ENCODE measurements at places on chromosomes 4 and X.
A peak's percentile ranks its signal among the peaks of the same experiment; 100 is the strongest.

GRCh38 chr4:95158626-95159025 is 390.1 kb downstream of the UNC5C start:
- DNase-seq, result no peak

DNA sequence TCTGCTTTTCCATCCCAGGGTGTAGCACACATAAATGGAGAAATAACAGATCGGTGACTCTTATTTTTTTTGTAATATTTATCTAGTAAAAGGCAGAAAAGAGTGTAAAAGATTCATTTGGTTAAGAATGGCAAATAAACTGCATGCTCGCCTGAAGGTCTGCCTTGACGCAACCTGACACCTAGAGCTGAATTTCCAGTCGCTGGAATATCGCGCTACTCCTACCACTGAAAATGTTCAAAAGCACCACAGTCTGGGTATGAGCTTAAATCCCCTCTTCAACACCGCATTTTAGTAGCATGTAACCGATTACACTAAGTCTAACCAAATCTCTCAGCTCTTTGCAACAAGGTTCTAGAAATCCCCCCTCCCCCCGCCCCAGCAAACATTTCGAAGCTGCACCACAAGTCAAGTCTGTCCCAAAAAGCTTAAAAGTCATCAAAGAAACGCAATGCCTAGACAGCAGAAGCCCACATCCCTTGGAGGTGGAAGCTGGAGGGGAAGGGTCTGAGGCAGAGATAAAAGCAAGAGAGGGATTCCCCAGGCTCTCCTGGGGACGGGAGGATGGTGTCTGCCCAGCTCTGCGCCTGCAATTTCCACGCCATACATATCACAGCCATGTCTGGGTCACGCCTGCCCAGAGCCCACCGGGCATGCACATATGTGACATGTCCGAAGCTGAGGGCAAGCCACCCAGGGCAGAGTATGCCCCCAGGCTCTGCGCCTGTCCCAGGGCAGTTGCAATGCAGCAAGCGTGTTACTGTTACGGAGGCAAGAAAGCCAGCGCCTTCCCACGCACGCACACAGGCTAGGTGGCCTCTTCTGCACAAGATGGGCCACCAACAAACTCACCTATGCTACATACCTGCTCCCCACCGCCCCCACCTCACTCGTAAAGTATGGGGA is 1.4 kb downstream of the FGF13 start:
- no peak for DNase-seq

- DNase-seq, result no peak
Observed at GRCh38 chr4:120829113-120829831, 93.3 kb downstream of the PRDM5 start.

DNA sequence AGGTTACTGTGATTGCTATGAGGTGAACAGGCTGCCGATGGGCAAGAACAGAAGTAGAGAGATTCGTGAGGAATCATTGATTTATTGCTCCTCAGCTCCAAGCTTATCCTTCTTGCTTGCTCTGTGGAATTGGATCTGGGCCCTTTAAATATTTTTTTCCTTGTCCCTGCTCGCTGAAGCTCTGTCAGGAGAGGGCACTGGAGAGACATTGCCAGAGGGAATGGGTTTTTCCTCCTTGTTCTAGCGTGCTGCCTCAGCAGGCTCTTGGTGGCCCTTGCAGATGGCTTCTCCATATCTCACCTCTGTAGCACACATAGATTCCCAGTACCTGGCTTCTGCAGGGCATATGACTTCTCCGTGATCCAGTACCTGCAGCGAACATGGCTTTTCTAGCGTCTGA is 67.4 kb downstream of the CNGA2 start:
- DNase-seq, result no peak

DNA sequence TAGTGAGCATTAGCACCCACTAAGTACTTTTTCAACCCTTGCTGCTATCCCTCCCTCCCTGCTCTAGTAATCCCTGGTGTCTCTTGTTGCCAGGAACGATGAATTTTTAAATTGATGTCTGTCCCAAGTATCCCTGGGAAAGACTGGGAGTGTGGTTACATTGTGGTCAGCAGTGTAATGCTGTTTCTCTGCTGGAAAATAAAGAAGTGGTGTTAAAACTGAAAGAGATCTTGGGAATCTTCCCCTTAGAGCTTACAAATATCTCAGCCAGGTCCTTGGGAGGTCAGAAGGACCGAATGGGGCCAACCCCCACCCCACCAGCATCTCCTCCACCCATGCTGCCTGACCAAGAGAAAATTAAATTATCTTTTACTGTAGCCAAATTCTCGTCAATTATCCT is 174.5 kb upstream of the MXRA5 start:
- no peak for DNase-seq

GRCh38 chr4:26741491-26741871 is 119.2 kb upstream of the STIM2 start:
- DNase-seq, result no peak

DNA sequence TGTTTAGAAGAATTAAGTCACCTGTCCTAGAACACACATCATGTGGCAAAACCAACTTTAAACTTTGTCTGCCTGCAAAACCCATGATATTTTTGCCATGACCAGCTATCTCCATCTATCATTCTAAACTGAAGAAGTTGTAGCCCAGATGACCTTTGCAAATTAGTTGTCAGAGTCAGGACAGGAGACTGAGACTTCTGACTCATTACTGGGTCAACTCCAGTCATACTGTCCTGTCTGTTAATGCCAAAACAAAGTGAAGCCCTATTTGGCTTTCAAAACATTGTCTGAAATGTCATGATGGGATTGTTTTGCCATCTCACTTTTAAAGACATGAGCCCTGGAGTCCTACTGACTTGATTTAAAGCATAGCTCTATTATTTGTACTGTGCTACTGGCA is 365.7 kb upstream of the CPEB2 start:
- DNase-seq, result no peak

DNA sequence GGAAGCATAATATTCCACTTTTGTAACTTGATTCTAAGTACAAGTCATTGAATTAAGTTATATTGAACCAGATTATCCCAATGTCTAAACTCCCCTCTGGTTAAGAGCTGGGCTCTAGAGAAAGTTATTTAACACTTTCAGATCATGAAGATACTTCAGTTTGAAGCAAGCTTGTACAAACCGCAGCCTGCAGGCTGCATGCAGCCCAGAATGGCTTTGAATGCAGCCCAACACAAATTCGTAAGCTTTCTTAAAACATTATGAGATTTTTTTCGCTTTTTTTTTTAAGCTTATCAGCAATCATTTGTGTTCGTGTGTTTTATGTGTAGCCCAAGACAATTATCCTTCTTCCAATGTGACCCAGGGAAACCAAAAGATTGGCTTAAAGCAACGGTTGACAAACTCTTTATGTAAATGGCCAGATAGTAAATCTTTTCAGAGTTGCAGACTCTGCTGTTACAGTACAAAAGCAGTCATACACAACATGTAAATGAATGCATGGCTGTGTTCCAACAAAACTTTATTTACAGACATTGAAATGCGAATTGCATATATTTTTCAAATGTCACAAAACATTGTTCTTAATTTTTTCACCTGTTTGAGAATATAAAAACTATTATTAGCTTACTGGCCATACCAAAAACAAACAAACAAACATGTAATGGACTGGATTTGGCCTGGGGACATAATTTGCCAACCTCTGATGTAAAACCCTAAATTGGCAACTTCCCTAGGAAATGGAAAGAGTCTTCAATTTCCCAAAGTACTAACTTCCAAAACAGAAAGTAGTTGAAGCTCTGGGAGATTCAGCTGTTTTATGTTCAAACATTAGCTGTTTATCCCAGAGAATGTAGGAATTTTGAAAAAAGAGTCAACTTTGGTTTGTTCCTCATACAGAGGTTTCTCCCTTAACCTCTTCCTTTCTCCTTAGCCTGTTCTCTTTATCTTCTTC is 201.1 kb upstream of the MBNL3 start:
- DNase-seq, result no peak

- DNase-seq, result no peak
Observed at GRCh38 chr4:44725166-44725565, 1.2 kb downstream of the GNPDA2 start.

DNA sequence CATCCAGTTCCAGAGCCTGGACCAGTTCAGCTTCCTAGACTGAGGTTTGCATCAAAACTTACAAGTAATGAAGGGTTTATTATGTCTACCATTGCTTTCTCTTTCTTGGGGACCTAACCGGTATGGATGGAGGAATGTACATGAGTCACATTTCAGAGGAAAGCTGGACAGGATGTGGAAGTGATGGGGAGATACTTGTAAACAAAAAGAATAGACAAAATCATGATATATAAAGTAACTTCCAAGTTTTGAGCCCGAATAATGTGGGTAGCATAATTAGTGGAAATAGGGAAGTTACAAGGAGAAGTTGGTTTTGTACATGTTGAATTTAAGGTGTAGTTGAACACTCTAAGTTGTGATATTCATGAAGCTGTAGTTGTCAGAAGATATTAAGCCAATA is 15.0 kb downstream of the FNIP2 start:
- no peak for DNase-seq

DNA sequence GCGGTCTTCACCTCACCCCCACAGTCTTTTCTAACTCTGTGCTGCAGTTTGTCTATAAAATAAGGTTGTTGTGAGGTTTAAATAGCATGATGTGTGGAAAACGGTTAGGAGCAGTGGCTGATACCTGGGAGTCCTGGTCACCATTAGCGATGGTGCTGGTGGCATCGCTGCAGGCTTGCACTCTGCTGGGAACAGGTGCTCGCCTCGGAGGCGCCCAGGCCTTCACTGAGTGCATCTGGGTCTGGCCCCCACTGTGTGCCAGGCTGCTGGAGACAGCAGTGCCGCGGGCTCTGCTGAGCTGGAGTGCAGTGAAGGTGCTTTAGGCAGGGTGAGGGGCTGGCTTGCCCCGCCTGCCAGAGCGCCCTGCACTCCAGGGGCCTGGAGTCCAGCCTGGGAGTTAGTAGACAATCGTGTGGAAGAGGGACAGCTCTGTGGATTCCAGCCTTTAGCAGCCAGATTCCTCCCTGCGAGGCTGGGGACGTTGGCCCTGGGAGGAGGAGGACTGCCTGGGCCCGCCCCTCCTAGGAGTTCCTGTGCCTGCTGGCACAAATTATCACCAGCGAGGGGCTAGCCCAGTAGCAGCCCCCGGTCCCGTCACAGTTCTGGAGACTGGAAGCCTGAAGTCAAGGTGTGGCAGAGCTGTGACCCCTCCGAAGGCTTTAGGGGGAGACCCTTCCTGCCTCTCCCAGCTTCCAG is 7.3 kb downstream of the RGS12 start:
- DNase-seq, result no peak

- DNase-seq, result peak; percentile 31
Observed at GRCh38 chrX:13669246-13669737, 16.4 kb downstream of the TCEANC start.

GRCh38 chr4:85268188-85268587 is 206.8 kb upstream of the ARHGAP24 start:
- DNase-seq, result no peak

DNA sequence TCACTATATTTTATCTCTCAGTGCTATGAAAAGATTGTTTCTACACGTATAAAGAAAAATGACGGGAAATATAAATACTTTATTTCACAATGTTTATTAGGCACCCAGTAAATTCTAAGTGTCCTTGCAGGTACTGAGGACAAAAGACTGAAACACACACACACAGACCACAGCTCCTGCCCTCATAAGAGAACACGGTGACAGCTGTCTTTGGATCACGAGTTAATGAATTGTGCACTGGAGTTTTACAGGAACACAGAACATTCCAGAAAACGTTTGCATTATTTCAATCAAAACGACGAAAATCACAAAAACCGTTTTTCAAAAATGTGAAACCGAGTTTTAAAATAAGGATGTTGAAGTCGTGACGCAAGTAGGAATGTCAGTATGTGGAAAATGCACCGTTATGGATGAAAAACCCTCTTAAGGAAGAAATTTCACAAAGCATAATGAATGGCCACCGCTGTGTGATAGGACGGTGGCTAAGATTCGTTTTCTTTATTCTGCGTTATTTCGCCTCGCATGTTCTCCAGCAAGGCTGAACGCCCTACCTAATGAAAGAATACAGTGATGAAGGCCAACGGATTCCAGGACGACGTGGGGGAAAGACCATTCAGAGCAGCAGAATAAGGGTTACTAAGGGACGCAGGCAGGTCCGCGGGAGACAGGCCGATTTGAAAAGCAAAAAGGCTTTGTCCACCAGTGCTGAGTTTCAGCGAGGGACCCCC is 24.2 kb downstream of the FAM156A start:
- no peak for DNase-seq

DNA sequence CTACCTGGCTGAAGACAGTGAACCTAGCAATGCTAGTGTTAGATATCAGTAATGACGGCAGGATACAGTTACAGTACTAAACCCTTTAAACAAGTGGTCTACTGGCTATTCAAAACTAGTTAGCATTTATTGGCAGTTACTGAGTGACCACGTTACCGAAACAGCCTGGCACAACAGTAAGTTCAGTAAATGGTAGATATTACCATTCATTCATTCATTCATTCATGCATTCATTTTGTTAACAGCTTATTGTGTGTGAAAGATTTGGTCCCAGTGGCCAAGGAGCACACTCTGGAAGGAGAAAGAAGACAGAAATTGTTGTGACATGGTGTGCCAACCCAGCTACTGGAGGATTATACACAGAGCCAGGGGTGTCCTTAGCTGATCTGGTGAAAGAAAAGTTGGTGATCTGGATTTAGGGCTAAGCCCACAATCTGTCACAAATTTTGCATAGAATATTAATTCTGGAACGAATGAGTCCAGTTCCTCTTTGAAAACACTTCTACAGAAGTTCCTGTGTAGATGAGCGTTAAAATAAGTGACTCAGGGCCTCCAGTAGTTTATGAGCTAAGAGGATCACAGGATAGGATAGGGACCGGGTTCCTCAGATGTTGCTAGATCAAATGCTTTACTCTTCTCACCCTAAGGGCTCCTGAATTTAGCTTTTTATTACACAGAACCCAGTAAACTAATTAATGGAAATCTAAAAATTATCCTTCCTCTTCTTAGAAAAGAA is 179.1 kb downstream of the CBR4 start:
- no peak for DNase-seq

DNA sequence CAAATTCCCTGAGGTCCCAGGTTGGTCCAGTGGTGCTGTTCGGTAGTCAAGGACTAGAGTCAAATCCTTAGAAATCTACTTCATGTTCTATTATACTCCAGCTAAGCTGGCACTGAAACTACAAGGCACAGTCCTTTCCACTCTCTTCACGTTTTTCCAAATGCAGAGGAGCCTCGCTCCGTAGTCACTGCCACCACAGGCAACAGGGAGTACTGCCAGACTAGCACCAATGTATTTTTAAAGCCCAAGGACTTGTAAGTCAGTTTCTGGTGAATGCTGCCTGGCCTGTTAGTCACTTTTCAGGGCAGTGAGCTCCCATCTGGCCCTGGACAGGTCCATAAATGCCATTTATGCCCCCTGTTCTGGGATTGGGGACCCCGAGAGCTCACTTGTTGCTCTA is 323.5 kb downstream of the FAM47A start:
- no peak for DNase-seq

Measured in activated T-cell treated with anti-CD3 and anti-CD28 coated beads for 48 hours (primary cell).